Motor neuron (in vitro differentiated cells): ENCODE measurements at places on chromosomes 6 and 20.

GRCh38 chr6:62615366-62616015 lies 329.5 kb upstream of the KHDRBS2 start:
- no peak for ATAC-seq

GRCh38 chr6:141675957-141676356 lies 456.8 kb upstream of the GJE1 start:
- no peak for ATAC-seq

- ATAC-seq = no peak
Observed at GRCh38 chr6:109327491-109327890, 54.8 kb downstream of the CD164 start.

- peak; percentile 42 for ATAC-seq
Observed at GRCh38 chr20:3727401-3728021, 5.0 kb upstream of the HSPA12B start.
